ENCODE measurements at places on chromosomes 6 and 20.

- DNase-seq: no peak
Measured at GRCh38 chr20:35004749-35005462, 49.2 kb downstream of the MYH7B start.

GRCh38 chr6:28732052-28732451, 191.7 kb downstream of the TRIM27 start:
- DNase-seq: no peak

DNA sequence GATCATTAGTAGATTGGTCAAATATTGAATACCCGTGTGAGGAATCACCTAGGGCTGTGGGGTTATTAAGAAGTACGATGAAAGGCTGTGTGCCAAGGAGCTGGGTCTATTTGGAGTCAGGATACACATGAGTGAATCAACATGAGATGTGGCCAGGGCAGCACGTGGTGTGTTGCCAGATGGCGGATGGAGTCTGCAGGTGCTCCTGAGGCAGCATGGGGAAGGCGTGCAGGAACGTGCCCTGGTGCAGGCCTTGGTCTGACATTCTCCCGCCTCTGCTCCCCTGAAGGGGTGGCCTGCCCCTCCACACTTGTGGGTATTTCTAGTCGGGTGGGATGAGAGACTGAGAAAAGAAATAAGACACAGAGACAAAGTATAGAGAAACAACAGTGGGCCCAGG, 39.0 kb upstream of the SLC22A1 start:
- no peak for DNase-seq

GRCh38 chr6:40912158-40912946, 126.7 kb downstream of the UNC5CL start:
- no peak for DNase-seq

DNA sequence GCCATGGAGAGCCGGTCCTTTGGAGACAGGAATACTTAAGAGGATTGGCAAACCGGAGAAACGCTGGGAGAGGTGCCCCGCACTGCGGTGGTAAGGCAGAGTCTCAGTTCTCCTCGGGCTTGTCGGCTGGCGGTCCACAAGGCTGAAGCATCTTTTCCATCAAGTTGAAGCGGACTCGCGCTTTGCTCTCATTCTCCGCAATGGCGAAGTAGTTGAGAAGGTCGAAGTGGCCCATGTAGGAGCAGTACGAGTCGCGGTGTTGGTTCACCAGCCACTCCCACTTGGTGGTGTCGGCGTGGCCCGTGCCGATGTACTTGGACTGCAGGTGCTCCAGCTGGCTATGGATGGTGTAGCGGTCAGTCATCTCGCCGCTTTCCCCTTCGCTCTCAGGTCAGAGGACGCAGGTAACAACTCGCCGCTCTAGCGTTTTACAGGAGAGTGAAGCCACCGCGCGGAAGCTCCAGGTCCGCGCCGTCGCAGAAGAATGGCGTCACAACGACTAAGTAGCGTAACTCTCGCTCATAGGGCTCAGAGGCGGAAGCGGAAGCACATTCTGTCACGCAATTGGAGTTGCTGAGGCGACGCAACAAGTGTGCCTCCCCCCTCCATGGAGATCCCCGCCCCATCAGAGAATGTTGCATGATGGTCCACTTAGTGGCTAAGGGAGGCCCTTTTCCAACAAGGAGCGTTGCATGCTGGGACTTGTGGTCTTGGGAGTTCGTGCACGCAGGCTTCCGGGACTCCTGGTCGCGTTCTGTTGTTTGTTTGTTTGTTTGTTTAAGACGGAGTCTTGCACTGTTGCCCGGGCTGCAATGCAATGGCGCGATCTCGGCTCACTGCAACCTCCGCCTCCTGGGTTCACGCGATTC, at the start of gene SF3B5:
Gene SF3B5, minus strand, starts transcription at position 440 of the 869 bp plus-strand sequence. Its CDS starts 76 bp downstream, at position 364.
- DNase-seq: peak; percentile 100

GRCh38 chr6:111978532-111979149, 75.3 kb upstream of the CCN6 start:
- no peak for DNase-seq

GRCh38 chr6:9208966-9209365, 773.6 kb upstream of the SLC35B3 start:
- no peak for DNase-seq

DNA sequence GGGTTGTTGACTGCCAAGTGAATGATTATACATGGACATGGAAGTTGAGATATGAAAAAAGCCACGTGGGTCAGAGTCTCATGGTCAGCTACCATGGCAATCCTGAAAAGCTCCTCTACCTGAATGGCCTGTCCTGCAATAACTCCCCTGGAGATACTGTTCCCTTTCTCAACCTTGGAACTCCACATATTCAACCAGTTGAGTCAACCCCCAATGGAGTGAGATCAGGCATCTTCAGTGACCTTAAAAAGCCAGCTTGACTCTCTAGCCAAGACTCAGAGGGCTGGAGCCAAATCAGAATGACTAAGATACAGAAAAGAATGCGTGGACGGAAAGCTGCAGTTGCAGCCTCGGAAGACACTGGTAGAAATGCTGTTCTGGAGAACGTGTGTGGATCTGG, 341.3 kb downstream of the FOXA2 start:
- no peak for DNase-seq

GRCh38 chr6:169981568-169981967, 230.1 kb downstream of the ERMARD start:
- no peak for DNase-seq

GRCh38 chr20:9478771-9479170, 35.6 kb upstream of the LAMP5 start:
- DNase-seq: no peak

- DNase-seq: no peak
Measured at GRCh38 chr20:40688129-40689099, 622 bp downstream of the MAFB start.
